ENCODE measurements at places on chromosomes 5 and 9.

DNA sequence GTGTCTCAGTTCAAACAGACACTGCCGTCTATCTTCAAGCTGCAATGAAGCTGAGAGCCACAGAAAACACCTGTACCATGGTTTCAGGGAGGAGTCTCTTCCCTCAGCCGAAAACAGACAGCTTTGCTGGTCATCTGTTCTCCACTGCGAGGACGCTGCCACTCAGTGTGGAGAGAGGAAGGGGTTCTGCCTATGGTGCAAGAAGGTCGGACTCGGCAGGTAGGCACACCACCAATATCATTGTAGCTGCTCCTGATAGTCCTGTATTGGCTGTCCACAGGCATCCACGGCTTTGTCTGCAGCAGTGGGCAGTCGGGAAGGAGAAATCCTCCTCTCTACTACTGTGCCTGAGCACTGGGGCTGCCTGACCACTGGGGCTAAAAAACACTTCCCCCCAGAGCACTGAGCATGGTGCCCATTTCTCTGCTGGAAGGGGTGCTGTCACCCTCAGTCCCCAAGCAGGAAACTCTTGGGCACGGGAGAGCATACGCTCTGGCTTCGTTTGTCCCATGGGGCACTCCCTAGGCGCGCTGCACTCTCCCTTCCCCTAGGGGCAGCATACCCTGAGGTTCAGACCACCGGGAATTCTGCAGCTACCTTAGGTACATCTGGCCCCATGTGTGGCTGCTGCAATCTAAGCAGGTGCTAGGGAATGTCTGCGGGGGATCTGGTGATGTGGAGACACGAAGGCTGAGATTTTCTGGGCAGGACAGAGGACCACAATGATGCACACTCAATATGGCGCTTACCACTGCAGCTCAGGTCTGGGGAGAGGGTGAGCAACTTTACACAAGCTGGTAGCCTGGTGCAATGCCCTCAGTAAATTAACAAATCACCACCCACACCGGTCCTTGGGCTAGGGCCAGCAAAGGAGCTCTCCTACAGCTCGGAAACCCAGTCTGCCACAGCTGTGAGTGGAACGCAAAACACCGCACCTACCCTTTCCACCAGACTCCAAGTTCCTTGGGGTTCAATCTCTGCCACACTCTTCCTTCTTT lies 880.9 kb upstream of the SEMA6A start:
- no peak for DNase-seq

DNA sequence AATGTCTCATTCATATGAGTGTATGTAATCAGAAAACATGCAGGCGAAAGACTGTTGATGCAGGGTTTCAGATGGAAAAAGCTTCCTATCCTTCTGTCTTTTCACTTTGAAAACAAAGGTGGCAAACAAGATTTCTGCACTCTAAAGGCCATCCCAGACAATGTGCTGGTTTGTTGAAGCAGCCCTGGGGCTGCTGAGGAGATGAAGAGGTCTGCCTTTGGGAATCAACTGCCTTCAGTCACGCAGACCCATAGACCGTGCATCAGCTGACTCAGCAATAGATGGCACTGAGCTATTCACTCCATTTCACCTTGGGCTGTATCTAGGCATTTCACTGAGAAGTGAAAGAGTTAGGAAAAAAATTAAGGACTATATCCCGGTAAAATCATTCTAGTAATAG lies 60.5 kb upstream of the C5orf46 start:
- DNase-seq = no peak

- DNase-seq = no peak
Observed at GRCh38 chr5:52469835-52470234, 317.9 kb upstream of the ITGA1 start.

- DNase-seq = peak; percentile 46
Observed at GRCh38 chr5:58751222-58751837, 168.5 kb downstream of the RAB3C start.

DNA sequence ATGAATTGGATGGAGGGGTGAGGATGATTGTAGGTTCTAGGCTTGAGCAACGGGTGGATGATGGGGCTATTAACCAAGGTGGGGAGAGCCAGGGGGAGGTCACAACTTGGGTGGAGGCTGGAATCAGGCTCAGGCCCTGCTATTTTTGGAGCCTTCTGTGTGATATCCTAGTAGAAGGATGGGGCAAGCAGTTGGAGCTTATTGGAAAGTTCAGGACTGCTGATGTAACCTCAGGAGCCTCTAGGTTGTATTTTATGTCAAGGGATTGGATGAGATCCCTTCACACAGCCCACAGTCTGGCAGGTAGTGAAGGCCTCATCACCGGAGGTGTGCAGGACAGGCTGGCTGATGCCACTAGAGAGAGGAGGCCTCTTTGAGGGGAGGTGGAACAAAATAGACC lies 11.2 kb upstream of the RPS14 start:
- DNase-seq = no peak

GRCh38 chr5:66306844-66307315 lies 162.8 kb downstream of the SREK1 start:
- no peak for DNase-seq

DNA sequence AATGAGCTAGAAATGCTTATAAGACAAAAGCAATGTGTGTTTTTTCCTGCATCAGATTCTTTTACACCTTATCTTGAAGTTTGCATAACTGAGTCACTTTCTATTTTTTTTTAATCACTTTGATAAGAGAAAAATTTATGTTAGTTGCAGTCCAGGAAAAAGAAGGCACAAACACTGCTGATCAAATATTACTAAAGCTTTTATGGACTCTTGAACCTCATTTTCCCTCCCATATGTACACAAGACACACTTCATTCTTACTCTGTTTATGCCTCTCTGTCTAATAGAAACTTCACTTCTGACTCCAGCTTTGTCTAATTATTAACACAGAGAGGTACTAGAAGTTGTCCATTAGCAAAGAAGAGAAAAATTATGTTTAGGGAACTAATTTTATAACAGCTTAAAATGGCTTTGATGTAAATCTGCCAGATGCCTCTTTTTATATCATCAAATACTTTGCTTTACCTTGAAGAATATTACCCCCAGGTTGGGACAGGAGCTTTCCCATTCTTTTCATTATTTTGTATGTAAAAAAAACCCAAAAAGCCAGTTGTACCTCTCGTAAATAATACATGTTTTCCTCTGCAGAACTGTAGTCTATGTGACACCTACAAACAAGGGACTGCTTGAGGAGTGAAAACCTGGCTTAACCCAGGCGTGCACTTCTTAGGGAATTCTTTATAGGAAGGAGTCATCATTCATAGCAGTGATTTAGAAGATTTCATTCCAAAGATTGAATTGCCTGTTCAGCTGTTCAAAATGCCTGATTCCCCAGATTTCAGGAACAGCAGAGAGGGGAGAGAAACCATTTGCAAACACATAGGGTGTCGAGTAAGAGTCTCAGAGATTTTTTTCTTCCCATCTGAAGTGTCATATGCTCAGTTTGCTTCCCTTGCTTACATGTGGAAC lies 72.6 kb downstream of the DAPK1 start:
- DNase-seq = no peak

- DNase-seq = no peak
Observed at GRCh38 chr9:306907-307306, 92.2 kb downstream of the DOCK8 start.

DNA sequence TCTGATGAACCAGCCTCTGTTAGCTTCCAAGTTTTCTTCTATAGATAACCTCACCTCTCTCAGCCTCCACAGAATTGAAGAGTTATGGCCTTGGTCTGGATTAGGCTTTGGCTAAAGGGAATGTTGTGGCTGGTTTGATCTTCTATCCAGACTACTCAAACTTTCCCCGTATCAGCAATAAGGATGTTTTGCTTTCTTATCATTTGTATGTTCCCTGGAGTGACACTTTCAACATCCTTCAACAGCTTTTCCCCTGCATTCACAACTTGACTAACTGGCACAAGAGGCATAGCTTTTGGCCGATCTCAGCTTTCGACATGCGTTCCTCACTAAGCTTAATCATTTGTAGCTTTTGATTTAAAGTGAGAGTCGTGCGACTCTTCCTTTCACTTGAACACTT lies 28.1 kb upstream of the GNE start:
- no peak for DNase-seq

GRCh38 chr5:111494355-111494999 lies 17.9 kb downstream of the STARD4 start:
- DNase-seq = peak; percentile 12

DNA sequence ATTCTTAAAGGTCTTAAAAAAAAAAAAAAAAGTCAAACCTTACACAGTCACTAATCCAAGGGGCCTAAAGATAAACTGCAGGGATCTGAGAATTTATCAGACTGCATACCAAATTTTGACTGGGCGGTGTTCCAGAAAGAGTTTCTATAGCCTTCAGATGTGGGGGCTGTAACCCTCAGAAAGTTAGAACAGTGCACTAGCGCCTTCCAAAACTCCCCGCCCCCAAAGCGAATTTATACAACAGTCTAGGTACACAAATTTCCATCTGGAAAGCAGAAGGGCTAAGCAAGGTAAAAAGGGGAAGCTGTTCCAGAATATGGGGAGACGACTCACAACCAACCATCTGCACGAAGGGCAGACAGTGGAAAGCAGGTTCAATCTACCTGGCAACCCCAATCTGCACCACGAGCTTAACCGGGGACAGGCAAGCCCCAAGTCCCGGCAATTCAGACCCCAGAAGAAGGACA lies 813 bp downstream of the ERMP1 start:
- DNase-seq = no peak

DNA sequence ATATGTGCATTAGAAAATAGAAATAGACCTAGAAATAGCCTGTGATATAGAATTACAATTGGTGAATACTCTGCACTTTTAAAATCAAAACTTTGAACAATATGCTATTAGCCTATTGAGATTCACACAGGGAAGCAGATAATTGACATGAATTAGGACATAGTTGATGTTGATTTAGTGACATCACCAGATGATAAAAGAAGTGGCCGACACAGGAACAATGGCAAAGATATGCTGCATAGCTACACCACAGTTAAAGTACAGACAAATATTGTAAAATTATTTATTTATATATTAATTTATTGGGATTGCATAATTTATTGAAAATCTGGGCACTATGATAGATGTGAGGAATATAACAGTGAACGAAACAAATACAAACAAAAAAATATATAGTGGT lies 261.5 kb upstream of the CCNH start:
- no peak for DNase-seq

GRCh38 chr5:122751293-122751782 lies 23.5 kb upstream of the SNX2 start:
- DNase-seq = peak; percentile 46
